Activated T-cell treated with anti-CD3 and anti-CD28 coated beads, Interleukin-2, amount 50 U/mL, for 72 hours (primary cell): ENCODE measurements at places on chromosomes 5 and 9. TPM values are rescaled to one million over a fixed set of nuclear protein-coding genes. Genes with fewer than 3 reads are reported as not detected.
A peak's percentile ranks its signal among the peaks of the same experiment; 100 is the strongest.

DIAPH1 gene
- 162 TPM for total RNA-seq

SLC36A3 gene
- total RNA-seq, result 0.10 TPM

GRCh38 chr5:98428806-98429205 is 344.7 kb upstream of the RGMB start:
- no peak for DNase-seq

DNA sequence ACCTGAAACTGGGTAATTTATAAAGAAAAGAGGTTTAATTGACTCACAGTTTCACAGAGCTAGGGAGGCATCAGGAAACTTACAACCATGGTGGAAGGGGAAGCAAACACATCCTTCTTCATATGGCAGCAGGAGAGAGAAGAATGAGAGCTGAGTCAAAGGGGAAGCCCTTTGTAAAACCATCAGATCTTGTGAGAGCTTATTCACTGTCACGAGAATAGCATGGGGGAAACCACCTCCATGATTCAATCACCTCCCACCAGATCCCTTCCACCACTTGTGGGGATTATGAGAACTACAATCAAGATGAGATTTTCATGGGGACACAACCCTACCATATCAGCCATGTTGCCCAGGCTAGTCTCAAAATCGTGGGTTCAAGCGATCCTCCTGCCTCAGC is 143.4 kb downstream of the FGF18 start:
- peak; percentile 16 for DNase-seq
